ENCODE measurements at places on chromosomes 12 and 14.
A peak's percentile ranks its signal among the peaks of the same experiment; 100 is the strongest.

GRCh38 chr14:49972823-49973222 lies 79.9 kb downstream of the ARF6 start:
- peak; percentile 82 for DNase-seq
- H3K4me1 ChIP-seq = peaks cover 72% of the 10 kb centered on the region
- peak overlapping the region; percentile 62 for H3K4me3 ChIP-seq
- H3K36me3 ChIP-seq = no peaks in the 10 kb centered on the region
- H3K27ac ChIP-seq = peak overlapping the region; percentile 96

GRCh38 chr14:83473416-83474235 lies 1940.0 kb upstream of the SEL1L start:
- no peaks in the 10 kb centered on the region for H3K36me3 ChIP-seq
- H3K27me3 ChIP-seq = no peaks in the 10 kb centered on the region
- DNase-seq = no peak
- H3K4me1 ChIP-seq = no peaks in the 10 kb centered on the region
- H3K4me3 ChIP-seq = no peak overlapping the region
- no peak overlapping the region for H3K27ac ChIP-seq

DNA sequence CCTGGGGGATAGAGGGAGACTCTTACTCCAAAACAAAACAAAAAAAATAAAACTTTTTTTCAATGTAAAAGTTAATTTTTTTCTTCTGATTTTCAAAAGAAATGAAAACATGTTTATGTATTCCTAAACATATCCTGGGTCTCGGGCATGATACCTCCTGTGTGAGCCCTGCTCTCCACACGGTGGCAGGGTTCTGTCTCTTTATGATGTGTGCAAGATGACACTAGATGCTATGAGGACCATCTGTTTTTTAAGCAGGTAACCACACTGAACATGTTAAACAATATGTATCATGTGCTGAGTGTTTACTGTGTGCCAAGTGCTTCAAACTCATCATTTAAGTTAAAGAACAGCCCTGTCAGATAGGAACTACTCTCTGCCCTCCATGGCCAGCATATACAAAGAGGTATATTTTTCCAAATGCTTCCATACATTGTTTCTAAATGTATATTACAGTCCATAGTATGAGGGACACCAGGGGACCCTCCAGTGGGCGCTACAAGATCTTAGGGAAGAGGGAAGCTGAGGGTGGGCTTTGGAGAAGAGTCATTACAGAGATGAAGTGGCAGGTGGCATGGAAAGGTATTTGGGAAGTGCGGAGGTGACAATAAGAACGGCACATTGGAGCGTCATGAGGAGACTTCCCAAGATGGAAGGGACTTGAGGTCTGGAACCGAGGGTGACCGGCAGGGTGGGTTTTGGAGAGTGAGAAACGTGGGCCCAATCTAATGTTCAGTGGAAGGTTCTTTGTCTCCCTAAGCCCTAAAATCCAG lies 28.5 kb downstream of the FOS start:
- H3K27me3 ChIP-seq = no peaks in the 10 kb centered on the region
- H3K4me3 ChIP-seq = no peak overlapping the region
- peak; percentile 86 for DNase-seq

DNA sequence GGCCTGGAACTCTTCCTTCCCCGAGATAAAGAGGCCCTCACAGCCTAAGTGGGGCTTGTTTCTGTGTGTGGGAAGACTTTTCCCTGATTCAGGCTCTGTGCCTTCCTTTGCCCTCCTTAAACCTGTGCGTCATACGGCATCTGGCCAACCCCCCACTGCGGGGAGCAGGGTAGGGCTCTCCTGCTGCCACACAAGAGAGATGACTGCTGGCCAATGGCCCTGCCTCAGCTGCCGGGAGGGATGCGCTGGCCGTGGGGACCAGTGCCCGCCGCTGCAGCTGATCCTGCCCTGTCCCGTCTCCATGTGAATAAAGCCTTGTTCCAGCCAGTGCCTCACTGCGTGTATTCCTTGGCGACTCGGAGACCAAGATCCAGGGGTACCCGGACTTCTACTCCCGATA lies 42.5 kb upstream of the BEGAIN start:
- no peaks in the 10 kb centered on the region for H3K36me3 ChIP-seq
- no peak overlapping the region for H3K4me3 ChIP-seq
- no peaks in the 10 kb centered on the region for H3K4me1 ChIP-seq

- peaks cover 34% of the 10 kb centered on the region for H3K4me1 ChIP-seq
- H3K36me3 ChIP-seq = no peaks in the 10 kb centered on the region
- DNase-seq = no peak
- H3K4me3 ChIP-seq = no peak overlapping the region
Observed at GRCh38 chr12:52053536-52054209, 2.4 kb downstream of the NR4A1 start.

DNA sequence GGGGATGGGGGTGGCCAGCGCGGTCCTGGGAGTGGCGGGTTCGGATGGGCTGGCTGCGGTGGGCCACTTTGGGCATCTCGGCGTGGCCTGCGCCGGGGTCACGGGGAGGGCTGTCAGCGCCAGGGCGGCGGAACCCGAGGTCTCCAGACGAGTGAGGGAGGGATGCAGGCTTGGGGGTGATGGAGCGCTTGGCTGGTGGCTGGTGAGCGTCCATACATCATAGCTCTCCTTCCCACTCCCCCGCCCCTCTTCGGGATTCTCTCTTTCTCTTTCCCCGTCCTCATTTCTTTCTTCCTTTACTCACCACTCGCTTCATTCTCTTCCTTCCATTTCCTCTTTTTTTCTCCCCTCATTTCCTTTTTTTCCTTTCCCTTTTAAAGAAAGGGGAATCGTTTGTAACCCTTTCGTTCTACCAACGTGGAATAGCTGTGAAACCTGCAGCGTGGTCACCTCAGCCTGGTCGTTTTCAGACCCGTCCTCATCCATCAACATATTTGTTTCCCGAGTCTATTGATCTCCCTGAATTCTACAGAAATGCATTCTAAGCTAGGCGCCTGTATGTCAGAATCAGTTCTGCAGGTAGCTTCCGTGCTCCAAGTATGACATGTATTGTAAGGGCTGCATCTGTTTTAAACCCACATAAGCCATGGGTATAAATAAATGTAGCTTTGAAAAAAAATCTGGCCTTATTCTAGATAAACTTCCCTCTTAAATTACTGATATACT lies 260.3 kb upstream of the E2F7 start:
- H3K36me3 ChIP-seq = no peaks in the 10 kb centered on the region
- no peak overlapping the region for H3K4me3 ChIP-seq
- no peak overlapping the region for H3K27ac ChIP-seq
- no peaks in the 10 kb centered on the region for H3K4me1 ChIP-seq
- no peaks in the 10 kb centered on the region for H3K27me3 ChIP-seq

DNA sequence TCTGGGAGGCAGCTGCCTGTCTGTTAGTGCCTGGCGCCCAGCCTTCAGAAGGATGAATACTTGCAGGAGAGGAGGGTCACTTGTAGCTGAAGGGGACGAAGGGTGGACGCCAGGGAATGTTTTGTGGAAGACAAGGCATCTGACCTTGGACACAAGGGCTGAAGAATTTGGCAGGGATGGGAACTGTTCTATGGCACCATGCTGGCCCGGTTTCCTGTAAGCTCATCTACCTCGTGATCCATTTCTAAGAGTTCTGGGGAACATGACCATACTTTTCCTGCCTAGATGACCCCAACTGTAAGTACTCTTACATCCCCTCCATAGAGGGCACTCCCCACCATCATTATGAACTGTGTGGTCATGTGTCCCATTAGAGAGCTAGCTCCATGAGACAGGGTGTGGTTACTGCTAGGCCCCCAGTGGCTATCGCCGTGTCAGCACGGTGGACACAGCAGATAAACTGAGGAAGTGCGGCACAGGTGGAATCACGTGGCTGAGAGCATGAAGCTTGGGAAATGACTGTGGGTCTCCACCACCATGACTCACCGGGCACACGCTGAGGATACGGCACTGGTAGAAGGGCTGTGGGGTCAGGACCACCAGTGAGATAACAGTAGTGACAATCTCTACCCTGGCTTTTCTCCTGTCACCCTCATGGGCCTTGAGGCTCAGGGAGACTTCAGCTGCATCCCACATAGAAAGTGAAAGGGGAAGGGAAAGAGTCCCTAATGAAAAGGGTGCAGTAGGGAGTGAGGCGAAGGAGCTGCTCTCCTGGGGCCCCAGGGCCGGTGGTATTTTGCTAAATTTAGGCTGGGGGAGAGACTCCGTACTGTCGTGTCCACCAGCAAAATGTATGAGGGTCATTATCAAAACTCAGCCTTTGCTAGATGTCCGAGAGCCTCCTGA lies 252.6 kb downstream of the FOXN3 start:
- no peak overlapping the region for H3K4me3 ChIP-seq
- H3K27ac ChIP-seq = no peak overlapping the region
- peaks cover 14% of the 10 kb centered on the region for H3K4me1 ChIP-seq
- DNase-seq = no peak
- no peaks in the 10 kb centered on the region for H3K27me3 ChIP-seq

DNA sequence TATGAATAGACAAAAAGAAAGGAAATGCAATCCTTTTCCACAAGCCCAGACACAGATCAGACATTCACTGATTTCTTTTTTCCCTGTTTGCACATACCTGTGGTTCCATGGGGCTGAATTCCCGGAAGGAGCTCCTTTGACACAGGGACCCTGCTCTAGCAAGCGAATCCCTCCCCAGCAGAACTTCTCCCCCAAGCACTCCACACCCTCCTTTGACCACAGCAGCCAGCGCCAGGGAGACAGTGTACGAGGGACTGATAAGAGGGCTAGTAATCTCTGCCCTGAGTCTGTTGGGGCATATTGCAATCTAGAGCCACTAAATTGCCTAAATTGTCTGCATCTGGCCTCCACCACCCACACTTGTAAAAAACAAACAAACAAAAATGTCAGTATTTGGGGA lies 83.4 kb upstream of the NTF3 start:
- no peaks in the 10 kb centered on the region for H3K36me3 ChIP-seq
- no peaks in the 10 kb centered on the region for H3K27me3 ChIP-seq
- H3K4me1 ChIP-seq = no peaks in the 10 kb centered on the region
- no peak overlapping the region for H3K4me3 ChIP-seq

DNA sequence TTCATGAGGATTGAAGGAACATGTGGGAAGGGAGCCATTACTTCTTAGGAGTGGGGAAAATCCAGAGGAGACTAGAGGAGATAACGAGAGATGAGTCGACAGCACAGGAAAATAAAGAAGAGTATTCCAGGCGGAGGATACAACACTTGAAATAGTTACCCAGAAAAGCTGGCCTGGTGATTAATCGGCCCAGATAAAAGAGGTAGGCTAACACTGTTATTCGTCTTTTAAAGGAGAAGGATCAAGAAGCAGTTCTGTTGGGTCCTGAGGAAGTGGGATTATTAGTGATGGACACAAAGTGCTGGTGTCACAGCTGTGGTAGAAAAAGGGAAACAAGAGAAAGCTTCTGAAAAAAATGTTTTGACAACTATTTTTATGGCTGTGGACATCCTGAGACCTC lies 425.3 kb downstream of the ZFP36L1 start:
- H3K4me3 ChIP-seq = no peak overlapping the region
- H3K36me3 ChIP-seq = no peaks in the 10 kb centered on the region
- no peak overlapping the region for H3K27ac ChIP-seq
- no peaks in the 10 kb centered on the region for H3K27me3 ChIP-seq
- H3K4me1 ChIP-seq = no peaks in the 10 kb centered on the region
- DNase-seq = no peak

GRCh38 chr14:64952598-64953309 lies 10.2 kb upstream of the GPX2 start:
- no peak overlapping the region for H3K4me3 ChIP-seq
- no peaks in the 10 kb centered on the region for H3K27me3 ChIP-seq
- peak; percentile 68 for DNase-seq
- H3K4me1 ChIP-seq = no peaks in the 10 kb centered on the region
- H3K27ac ChIP-seq = no peak overlapping the region

DNA sequence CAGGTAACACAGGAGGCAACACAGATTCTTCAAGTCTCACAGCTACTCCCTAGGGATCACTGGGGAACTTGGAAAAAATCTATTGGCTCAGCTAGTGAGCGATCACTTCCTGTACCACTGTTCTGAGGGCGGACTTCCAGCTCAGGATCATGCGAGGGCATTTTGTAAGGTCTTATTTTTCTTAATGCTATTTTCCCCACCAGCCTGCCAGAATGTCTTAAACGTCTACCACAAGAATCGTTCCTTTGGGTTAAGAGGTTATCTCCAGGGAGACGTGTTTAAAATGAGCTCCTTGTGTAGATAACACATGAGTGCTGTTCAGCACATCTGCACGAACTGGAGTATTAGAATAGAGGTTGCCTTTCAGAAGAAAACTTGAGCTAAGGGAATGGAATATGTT lies 162.6 kb downstream of the ETNK1 start:
- no peaks in the 10 kb centered on the region for H3K27me3 ChIP-seq
- no peaks in the 10 kb centered on the region for H3K4me1 ChIP-seq
- H3K27ac ChIP-seq = no peak overlapping the region
- no peak for DNase-seq
- no peak overlapping the region for H3K4me3 ChIP-seq
- no peaks in the 10 kb centered on the region for H3K36me3 ChIP-seq

DNA sequence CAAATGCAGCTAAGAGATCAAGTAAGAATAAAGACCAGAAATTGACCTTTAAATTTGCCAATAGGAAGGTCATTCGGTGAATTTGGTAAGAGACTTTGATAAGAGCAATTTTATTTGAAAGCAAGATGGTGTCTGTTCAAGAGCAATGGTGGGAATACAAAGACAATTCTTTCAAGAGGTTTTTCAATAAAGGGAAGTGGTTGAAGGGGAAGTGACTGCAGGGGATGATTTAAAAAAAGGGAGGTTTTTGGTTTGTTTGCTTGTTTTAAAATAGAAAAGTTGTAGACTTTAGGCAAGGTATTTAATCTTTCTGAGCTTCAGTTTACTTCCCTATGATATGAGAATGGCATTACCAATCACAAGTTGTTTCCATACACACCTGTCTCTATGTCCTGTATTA lies 4.3 kb upstream of the APPL2 start:
- H3K27me3 ChIP-seq = no peaks in the 10 kb centered on the region
- H3K4me3 ChIP-seq = no peak overlapping the region
- H3K27ac ChIP-seq = no peak overlapping the region
- peak; percentile 49 for DNase-seq

GRCh38 chr12:89051065-89051677 lies 301.1 kb downstream of the DUSP6 start:
- H3K4me3 ChIP-seq = no peak overlapping the region
- H3K27me3 ChIP-seq = no peaks in the 10 kb centered on the region
- DNase-seq = peak; percentile 76
- H3K4me1 ChIP-seq = no peaks in the 10 kb centered on the region
- no peaks in the 10 kb centered on the region for H3K36me3 ChIP-seq
- no peak overlapping the region for H3K27ac ChIP-seq

GRCh38 chr14:33956640-33957039 lies 5.8 kb upstream of the EGLN3 start:
- no peak overlapping the region for H3K4me3 ChIP-seq
- no peaks in the 10 kb centered on the region for H3K27me3 ChIP-seq

DNA sequence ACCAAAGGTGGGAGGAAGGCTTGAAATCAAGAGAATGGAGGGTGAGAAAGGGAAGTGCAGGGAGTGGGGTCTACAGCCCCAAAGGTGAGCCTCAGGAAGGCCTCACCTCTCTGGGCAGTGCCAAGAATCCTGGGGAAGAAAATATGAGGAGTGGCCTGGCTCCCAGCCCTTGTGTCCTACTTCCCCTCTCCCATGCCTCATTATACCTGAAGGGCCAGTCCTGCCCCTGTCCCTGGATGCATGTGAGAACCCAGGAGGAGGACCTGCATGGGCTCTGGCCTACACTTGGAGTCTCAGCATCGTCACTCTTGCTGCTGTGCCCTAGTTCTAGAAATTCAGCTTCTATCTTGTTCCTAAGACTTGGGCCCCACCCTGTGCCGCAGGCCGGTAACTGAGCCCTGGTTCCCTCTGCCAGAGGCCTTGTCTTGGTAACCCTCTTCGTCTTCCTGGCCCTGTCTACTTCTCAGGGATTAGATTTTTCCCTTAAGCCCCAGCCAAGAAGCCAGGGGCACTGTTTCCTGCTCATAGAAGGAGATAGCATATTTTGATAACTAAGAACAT lies 10.9 kb upstream of the MYH7 start:
- H3K27ac ChIP-seq = no peak overlapping the region
- H3K36me3 ChIP-seq = no peaks in the 10 kb centered on the region
- no peak overlapping the region for H3K4me3 ChIP-seq
- H3K27me3 ChIP-seq = no peaks in the 10 kb centered on the region
- no peaks in the 10 kb centered on the region for H3K4me1 ChIP-seq

All from Karpas-422 (cell line).